ENCODE measurements at places on chromosomes 6 and 20.
A peak's percentile ranks its signal among the peaks of the same experiment; 100 is the strongest.

- DNase-seq = no peak
Observed at GRCh38 chr20:1144401-1145172, 26.2 kb downstream of the PSMF1 start.

DNA sequence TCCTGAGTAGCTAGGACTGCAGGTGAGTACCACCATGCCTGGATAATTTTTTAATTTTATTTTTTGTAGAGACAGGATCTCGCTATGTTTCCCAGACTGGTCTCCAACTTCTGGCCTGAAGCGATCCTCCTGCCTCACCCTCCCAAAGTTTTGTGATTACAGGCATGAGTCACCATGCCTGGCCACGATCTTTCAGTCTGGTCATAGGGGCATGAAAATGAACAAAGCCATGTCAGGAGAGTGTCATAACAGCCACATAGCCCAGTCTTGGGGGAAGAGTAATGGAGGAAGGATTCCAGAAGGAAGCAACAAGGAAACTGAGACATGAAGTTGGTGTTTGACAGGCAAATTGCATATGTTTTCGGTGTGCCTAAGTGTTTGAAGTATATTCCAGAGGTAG is 17.0 kb upstream of the SNX3 start:
- no peak for DNase-seq

DNA sequence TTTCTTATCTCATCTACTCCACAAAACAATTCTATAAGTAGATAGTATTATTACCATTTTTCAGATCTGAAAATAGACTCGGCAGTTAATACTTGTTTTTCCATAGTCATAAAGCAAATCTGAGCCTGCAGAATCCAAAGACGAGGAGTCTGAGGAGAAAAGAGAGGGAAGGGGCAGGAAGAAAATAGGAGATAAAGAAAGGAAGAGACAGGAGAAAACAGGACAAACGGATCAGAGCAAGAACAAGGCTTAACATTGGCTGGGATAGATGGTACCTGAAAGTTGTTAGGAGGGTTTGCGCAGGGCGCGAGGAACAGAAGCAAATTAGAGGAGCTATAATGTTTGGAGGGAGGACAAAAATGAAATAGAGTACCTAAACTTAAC is 639 bp upstream of the PPIL1 start:
- no peak for DNase-seq

- DNase-seq = peak; percentile 29
Observed at GRCh38 chr6:6826095-6826901, 237.8 kb downstream of the LY86 start.

DNA sequence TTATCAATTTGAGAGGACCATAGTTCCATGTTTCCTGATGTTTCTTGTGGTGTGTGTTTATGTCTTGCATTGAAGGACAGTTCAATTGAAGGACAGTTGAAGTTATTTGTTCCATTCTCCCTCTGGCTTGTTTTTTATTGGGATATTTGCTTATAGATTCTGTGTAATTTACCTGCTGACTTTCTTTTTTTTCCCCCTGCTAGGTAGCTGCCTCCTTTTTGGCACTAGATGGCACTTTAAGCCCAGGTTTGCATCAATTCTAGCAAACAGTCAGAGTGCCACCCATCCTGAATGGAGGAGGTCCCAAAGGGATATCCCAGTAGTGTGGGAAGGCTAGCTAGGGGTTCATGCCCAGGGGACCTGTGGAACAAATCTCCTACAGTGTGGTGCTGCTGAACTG is 78.1 kb downstream of the CFAP61 start:
- peak; percentile 3 for DNase-seq

DNA sequence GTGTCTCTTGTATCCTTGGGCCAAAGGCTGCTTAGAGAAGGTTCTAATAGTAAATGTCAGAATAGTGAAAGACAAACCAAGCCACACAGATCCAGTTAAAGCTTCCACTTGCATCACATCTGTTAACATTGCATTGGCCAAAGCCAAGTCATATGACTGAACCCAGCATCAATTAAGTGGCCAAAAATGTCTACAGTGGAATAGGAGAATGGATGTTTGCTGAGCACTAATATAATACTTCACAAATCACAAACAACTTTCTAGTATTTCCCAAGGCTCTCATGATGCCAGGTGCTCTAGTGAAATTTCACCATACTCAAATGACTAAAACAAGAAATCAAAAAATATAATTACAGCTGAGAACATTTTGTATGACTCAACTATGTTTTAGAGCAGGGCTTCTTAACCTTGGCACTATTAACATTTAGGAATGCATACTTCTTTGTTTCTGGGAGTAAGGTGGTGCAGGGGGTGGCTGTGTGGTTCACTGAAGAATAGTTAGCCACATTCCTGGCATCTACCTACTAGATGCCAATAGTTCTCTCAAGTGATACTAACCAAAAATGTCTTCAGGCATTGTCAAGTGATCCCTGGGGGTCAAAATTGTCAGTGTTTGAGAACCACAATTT is 148.0 kb upstream of the SPTLC3 start:
- DNase-seq = no peak

DNA sequence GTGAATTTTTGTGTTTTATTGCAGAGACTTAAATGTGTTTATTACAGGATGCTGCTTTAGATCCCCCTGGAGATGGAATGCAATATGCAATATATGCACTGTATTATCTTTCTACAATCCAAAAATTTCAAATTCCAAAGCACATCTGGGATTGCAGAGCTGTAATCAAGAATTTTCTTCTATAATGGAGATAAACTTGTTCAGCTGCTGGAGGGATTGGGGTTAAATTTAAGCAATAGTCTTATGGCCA is 66.4 kb downstream of the MKKS start:
- DNase-seq = no peak

- peak; percentile 53 for DNase-seq
Observed at GRCh38 chr6:81169166-81169565, 583.3 kb downstream of the TENT5A start.

GRCh38 chr6:116783852-116784251 is 18.3 kb upstream of the FAM162B start:
- DNase-seq = no peak

DNA sequence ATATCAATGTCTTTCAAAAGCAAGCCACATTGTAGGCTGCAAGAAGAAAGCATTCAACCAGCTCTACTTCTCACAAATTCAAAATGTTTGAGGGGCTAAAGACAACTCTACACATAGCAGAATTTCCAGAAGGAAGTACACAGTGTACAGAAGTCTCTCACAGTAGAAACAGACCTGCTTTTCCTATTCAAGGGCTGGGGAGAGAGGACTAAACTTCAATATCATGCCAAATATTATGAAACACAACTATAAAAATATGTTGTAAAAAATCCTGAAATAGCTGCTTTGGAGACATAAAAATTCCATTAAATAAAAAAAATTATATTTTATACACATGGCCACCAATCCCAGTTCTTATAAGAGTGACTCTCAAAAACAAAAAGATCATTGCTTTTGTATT is 70.8 kb upstream of the IPCEF1 start:
- no peak for DNase-seq

DNA sequence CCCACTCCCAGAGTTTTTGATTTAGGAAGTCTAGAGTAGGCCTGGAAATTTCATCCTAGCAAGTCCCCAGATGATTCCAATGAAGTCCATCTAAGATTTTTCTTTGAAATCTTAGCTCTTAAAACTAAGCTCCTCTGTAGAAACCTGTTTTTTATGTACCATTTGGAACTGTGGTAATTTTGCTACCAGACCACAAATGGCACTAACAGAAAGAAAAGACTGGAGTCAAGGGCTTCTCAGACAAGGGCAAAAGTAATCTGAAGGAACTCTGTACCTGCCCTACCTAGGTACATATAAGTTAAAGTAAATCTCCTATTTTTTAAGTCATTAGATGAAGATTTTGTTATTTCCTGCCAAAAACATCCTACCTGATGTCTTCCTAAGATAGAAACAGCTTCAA is 155.0 kb upstream of the HTR1E start:
- no peak for DNase-seq

GRCh38 chr6:119443993-119444641 is 94.6 kb upstream of the MAN1A1 start:
- peak; percentile 51 for DNase-seq

DNA sequence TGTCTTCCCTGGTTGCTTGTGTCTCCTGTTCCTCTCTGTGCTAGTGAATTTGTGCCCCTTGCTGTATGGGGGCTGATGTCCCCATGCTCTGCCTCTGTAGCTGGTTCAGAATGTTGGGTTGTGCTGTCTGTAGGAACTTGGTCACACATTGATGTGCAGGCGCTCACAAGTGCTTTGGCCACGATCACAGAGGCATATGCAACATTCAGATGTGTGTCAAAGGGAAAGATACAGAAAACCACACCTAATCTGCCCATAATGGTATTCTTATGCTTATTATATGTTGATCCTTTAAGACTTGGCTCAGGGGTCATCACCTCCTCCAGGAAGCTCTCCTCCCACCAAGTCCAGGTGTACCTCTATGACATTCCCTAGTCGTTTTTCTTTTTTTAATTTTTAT is 17.1 kb upstream of the DHX35 start:
- no peak for DNase-seq

GRCh38 chr6:18392346-18392877 is 5.3 kb downstream of the RNF144B start:
- no peak for DNase-seq

GRCh38 chr6:118725944-118726343 is 74.6 kb upstream of the CEP85L start:
- no peak for DNase-seq

DNA sequence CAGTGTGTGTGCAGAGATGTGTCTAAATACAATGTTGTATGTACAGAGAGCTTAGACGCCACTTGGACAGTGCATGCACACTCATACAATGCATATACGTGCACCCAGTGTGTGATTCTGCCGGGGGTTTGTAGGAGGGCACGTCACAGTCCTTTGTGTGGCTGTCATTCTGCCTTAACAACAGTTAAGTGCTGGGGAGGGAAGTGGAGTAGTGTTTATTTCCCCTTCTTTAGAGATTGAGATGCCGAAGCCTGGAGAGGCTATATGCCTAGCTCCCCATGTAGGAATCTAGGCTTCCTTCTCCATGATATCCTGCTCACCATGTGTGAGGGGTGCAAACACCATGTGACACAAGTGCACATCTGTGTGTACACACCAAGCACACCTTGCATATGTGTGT is 38.2 kb downstream of the MDFI start:
- DNase-seq = no peak

DNA sequence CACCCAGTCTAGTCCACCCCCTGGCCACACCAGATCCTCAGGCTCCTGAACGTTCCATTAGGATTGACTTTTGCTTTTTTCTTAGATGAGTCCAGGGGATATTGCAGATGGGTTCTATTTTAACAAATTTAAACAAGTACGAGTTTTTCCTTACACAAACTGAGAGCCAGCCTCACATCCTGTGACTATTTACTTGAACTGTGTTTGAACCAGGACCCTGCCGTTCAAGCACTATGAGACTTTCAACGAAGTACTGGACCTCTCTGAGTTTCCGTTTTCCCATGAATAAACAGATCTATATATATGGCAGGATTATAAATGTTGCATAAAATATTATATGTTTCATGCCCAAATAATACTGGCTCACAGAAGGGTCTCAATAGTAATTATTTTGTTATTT is 1.4 kb upstream of the METTL24 start:
- DNase-seq = no peak

GRCh38 chr20:49165611-49166010 is 22.5 kb downstream of the STAU1 start:
- no peak for DNase-seq

- DNase-seq = no peak
Observed at GRCh38 chr6:10838794-10839333, 525 bp upstream of the MAK start.

DNA sequence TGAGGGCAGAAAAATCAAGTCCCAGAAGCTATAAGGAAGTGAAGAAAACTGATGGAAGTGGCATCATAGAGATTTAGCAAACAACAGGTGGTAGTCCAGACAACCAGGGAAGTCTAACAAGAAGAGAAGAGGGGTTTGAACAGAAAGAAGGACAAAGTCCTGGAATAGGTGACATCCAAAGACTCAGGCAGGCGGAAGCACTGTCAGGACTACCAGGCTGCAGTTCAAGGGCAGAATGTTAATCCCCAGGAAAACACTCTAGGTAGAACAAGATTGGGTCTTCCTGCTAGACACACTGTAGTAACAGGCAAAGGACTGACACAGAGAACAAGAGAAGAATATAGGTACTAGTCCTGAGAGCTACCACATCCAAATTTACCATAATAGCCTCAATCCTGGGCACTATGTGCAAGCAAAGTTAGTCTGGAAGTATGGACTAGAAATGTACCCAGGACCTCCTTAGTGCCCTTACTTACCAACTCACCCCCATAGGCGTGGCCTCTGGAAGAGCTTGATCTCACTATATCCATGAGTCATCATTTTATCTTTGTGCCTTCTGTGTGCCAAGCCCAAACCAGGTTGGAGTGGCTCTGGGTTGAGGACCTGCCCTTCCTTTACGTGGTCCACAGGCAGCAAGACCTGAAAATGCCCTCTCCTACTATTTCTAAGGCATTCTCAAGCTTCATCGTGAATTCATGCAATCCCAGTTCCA is 2.2 kb upstream of the EPB41L2 start:
- DNase-seq = no peak

DNA sequence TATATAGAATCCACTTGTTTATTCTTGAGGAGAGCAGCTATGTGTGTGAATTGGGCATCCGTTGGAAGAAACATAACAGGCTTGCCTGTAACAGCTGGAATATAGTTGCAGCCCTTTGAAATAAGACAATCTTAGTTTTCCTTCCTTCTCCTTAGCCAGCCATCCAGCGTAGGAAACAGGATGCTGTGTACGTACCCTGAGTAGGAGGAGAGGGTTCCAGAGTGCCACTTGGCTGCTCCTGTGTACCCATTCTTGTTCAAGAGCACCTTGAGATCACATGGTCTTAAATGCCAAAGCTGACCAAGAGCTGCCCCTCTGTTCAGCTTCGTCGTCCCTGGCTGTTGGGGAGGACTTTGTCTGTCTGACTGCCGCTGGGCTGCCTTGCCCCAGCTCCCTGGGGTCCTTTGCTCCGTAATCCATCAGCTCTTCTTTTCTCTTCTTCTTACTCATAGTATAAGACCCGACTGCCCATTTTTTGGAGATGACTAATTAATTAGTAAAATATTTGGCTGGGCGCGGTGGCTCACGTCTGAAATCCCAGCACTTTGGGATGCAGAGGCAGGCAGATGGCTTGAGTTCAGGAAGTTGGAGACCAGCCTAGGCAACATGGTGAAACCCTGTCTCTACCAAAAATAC is 49.0 kb downstream of the RREB1 start:
- no peak for DNase-seq

DNA sequence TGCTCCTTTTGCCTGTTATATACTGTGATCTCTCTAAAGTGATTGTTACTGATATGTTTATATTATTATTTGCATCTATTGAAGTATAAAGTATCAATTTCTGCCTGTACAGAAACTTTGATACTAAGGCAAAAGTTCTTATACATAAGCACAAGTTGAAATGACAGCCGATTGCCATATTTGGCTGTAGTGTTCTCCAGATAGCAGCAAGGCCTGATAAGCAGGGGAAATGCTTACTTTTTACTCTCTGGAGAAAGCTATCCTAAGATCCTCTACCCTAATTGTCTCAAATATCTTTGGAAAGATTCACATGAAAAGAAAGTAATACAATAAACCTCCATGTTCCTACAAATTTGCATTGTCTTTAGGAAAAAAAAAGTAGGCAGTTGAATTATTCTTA is 31.4 kb downstream of the SENP6 start:
- peak; percentile 34 for DNase-seq
